ENCODE measurements at places on chromosomes 3 and 15.

- DNase-seq = no peak
Measured at GRCh38 chr3:128813097-128813496, 66.3 kb upstream of the ACAD9 start.

GRCh38 chr15:40534371-40534770, 30.5 kb downstream of the CCDC32 start:
- no peak for DNase-seq

DNA sequence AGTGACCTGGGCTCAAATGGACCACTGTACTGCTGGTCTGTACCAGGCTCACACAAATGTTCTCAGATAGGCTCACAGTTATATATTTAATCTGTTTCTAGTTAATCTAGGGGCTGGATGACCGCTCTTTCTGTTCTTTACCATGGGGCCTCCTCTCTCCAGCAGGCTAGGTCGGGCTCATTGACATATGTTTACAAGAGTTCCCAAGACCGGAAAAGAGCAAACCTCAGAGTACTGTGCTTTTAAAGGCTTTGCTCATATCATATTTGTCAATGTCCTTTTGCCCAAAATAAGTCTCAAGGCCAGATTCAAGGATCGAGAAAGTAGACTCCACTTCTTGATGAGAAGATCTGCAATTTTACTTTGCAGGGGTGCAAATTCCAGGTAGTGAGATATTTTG, 348.0 kb upstream of the EPHA6 start:
- DNase-seq = no peak

- DNase-seq = no peak
Measured at GRCh38 chr3:7728566-7729519, 772.8 kb upstream of the LMCD1 start.

- no peak for DNase-seq
Measured at GRCh38 chr3:123405021-123405420, 43.9 kb downstream of the ADCY5 start.
